CD4-positive, alpha-beta T cell treated with Interleukin-15 for 1 hour (primary cell): ENCODE measurements at places on chromosomes 4 and X.

DNA sequence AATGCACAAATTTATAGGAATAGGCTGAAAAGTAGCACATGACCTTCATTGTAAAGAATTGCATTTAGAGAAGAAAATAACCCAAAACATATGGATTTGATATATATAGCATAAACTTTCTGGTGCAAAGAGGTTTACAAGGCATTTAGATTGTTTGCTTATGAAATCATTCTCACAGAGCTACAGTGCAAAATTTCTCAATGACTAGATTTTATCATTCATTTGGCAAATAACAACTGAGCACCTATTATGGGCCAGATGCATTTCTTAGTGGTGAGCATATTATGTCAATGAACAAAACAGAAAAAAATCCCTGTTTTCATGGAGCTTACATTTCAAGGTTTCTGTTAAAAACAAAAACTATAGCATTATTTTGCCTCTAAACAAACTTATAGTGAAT lies 34.1 kb upstream of the TNIP3 start:
- DNase-seq, result no peak

DNA sequence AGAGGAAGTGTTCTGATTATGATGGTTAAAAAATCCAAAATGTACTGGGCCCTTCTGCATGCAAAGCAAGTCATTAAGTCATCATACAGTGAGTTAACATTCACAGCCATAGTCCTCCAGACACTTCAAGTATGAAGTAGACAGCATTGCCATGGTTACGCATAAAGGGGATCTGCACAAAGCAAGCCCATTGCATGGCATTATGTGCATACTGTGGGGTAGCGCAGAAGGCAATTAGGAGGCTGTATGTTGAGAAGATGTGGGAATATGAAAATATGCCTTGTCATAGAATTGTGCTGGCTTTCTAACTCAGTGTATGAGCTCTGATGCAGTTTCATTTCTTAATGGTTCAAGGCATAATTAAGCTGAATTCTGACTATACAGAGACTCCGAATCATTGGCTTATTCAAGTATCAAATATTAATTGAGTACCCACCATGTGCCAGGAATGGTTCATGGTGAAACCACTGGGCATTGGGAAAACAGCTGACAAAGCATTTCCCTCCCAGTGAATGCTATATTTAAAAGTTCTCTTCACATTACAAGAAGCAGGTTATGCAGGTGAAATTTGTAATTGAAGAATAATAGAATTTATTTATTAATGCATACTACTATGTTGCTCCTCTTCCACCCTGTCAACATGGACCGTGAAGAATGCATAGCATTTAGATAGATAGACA lies 588.9 kb downstream of the ZNF674 start:
- no peak for DNase-seq

DNA sequence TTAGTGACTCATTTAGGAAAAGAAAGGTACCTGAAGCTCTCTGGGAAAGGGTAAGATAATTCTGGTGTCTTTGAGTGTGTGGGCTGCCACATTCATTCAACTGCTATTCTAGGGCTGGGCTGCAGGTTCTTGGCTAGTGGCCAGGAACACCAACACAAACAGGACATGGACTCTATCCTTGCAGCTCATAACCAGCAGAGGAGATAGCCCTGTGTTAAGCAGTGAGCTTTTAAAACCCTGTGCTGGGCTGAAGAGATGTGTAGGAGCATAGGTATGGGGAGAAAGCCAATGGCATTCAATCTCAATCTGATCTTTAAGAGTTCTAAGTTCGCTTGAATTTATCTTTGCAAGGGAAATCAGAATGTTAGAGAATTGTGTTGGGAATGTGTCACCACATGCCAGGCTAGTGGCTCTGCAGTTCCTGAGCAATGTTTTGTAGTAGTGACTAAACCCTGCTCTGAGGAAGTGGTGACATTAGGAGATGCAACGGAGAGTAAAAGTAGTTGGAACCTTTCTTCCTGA lies 39.2 kb downstream of the SGMS2 start:
- DNase-seq, result no peak

- no peak for DNase-seq
These were observed 50.3 kb downstream of the CHRDL1 start for GRCh38 chrX:110745288-110745687.

GRCh38 chr4:83389756-83390505 lies 55.3 kb upstream of the HPSE start:
- DNase-seq, result no peak

GRCh38 chrX:142040906-142041305 lies 137.2 kb downstream of the MAGEC1 start:
- DNase-seq, result no peak

DNA sequence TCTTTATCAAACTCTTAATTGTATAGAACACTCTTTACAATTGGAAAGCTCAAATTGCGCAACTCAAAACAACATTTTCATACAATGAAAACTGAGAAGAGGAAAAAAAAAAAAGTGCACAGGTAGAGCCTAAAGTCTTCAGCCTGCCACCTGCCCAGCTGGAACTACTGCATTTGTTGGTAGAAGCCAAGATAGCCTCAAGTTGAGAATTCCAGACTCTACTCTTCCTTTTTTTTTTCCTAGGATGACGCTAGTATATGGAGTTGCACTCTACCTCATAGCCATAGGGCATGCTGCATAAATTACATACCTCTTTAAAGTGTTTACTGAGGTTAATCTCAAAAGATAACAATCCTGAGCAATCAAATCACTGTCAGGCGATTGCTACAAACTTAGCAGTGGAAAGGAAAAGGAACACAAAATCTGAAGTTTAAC lies 13.6 kb downstream of the ABCG2 start:
- DNase-seq, result no peak

DNA sequence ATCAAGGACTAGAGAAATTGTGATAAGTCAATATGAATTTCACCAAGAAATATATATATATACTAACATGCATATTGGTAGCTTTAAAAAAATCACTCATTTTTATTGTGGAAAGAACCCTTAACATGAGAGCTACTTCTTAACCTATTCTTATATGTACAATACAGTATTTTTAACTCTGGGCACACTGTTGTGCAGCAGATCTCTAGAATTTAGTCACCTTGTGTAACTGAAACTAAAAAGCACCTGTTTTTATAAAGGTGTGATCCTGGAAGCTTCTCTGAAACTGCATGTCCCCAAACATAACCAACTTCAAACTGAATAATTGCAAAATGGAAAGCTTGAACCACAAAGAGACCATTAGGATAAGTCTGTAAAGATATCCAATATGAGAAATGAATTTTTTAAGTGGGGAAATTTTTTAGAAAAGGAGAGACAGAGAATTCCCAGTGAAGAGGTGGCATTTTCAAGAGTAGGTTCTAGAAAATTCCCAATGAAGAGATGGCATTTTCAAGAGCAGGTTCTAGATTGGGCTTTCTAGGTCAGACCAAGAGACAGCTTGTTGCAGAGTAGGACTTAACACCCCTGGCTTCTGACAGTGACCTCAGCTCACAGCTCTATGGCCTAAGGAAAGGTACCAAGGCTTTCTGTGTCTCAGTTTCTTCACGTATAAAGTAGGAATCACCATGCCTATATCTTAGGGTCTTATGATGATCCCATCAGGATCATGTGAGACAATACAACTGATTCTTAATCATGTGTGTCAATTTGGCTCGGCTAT lies 22.0 kb upstream of the PPARGC1A start:
- DNase-seq, result no peak

- no peak for DNase-seq
These were observed 22.8 kb upstream of the FGF2 start for GRCh38 chr4:122803788-122804208.

GRCh38 chrX:136182414-136182813 lies 35.1 kb downstream of the FHL1 start:
- DNase-seq, result no peak

DNA sequence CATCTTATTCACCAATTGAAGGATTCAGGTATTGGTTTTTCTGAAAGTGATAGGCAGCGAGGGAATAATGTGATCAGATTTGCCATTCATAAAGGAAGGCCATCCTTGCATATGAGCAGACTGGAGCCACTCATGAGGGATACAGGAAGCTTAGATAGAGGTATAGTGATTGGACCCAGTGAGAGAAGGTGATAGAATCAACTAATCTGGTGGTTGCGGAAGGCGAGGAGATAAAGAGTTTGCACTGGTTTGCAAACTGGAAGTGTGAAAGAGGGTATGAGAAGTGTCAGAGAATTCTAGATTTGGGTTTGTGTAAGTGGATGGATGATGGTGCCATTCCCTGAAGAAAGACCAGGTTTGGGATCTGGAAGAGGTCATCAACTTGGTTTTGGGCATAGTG lies 57.3 kb upstream of the RASGEF1B start:
- DNase-seq, result no peak

DNA sequence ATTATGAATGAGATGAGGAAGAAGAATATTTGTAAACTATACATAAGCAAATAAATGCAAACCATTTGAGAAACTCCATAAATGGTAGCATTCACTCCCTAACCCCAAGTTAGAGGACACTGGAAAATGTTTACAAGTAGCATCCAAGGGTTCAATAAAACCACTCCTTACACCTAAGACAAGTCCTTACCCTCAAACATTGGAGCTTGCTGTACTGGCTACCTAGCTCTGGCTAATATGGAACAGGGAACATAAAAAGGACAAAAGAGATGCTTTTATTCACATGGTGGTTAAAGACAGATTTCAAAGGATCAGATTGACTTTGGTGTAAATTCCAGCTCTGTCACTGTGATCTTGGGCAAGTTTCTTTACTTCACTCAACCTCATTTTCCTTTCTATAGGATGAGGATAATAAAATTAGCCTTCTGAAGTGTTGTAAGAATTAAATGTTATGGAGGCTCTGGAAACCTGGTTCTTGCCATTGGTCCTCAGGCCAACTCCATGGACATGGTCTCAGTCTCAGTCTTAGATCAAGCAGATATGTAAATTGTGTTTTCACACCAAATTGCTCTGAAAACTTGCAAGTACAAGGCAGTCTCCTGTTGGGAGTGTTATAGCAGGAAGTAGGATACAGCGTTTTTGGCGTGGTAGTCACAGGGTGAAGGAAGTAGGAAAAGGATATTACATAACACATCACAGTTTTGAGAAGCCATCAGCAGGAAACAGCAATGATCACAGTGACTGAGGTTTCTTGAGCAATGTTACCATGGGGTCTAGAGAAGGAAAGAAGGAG lies 3.3 kb downstream of the CXCL1 start:
- no peak for DNase-seq
